Mesenteric fat pad (tissue), 1 donor: ENCODE measurements at places on chromosomes 3 and 15. TPM values are rescaled to one million over a fixed set of nuclear protein-coding genes. Genes with fewer than 3 reads are reported as not detected.

GABRR3 gene
- total RNA-seq, result not detected

DNA sequence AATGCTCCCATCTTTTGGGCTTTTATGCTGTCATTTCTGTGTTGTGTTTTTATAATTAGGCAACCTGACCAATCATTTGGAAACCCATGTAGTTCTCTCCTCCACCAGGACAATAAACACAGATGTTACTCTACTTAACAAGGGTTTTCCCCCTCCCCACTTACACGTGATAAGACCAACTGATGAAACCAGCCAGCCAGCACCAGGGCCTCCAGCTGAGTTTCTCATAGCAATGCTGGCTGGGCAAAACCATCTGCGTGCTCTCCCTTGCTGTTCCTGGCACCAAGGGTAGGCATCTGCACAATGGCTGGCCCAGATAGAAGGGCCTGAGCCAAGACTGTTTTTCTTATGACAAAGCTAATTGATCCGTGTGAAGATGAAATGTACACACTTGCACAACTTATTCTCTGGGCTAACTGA lies 310.4 kb downstream of the PLCL2 start:
- no peak for DNase-seq

NR1I2 gene
- total RNA-seq, result 0.26 TPM

GRCh38 chr3:127092368-127092767 lies 100.6 kb upstream of the PRR23E start:
- DNase-seq, result no peak

DNA sequence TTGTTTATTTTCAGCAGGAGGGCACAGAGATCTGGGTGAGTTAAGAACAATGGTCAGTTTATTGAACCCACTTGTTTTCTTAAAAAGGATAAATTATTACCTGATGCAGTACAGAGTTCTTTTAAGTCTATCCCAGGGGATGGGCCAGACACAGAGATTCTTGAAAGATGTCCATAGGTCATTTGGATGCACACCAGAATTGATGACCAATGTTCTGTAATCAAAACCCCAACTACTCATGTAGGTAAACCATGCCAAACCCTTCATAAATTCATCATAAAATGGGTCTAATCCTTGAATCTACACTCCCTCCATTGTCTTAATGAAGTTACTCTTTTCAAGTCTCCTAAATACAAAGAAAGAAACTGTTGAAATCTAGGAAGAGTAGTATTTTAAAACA lies 273.0 kb upstream of the COL8A1 start:
- no peak for DNase-seq

DNA sequence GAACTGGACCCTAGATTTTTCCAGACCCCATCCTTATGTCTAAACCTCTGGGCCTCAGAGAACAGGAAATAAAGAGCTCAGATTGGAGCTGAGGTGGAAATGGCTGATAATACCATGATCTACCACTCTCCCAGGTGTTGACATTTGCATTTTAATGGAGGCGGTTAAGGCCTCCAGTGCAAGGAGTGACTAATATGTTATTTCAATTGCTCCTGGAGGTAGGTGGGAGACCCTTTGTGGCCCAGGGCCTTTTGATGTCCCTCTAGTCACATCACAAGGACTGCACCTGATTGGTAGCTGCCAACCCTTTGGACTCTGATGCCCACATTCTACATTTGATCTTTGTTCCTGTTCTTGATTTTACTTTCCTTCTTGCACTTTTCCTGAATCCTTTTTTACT lies 9.0 kb upstream of the ADCY5 start:
- DNase-seq, result no peak

ZCWPW2 gene
- 0.51 TPM for total RNA-seq

GRCh38 chr3:178476886-178477285 lies 59.4 kb upstream of the KCNMB2 start:
- no peak for DNase-seq

- no peak for DNase-seq
These were observed 25.6 kb downstream of the LYSMD4 start for GRCh38 chr15:99707473-99708270.

- DNase-seq, result no peak
These were observed 36.1 kb upstream of the ACKR4 start for GRCh38 chr3:132561003-132561402.

SCAANT1 gene
- total RNA-seq, result not detected

CIB2 gene
- total RNA-seq, result 5.5 TPM

DNA sequence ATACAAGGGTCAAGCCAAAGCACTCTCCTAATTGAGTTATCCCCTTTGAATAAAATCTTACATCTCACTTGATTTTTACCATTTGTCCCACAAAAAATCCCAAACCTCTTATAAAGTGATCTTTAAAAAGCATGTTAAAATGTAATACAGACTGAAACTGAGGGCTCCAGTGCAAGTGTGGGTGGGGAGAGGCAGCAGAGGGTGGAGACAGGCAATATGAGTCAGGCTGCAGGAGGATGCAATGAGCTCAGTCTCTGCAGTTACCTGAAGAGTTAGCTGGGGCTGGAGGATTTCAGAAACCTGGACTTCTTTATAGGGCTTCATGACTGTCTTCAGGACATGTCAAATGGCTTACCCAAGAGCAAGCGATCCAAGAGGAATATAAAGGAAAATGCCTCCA lies 14.2 kb upstream of the COLQ start:
- DNase-seq, result no peak

PIERCE2 gene
- total RNA-seq, result 1.3 TPM

IL12A gene
- total RNA-seq, result 0.29 TPM

DNA sequence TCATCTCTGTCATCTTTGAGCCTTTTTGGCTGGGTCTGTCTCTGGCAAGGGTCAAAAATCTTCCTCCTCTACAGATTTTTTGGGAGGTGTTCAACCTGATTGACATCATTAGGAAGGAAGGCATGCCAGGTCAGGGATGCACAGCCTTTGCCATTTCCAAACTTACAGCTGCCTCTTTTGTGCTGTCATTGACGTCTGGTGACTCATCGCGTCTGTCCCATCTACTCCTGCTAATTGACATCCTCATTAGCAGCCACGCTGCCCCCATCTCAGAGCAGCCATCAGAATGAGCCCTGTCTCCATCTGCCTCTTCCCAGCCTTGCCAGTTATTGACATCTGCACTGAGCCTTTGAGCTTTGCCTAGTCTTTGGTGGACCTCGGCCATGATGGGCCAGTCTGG lies 53.0 kb downstream of the PDIA5 start:
- DNase-seq, result no peak

DNA sequence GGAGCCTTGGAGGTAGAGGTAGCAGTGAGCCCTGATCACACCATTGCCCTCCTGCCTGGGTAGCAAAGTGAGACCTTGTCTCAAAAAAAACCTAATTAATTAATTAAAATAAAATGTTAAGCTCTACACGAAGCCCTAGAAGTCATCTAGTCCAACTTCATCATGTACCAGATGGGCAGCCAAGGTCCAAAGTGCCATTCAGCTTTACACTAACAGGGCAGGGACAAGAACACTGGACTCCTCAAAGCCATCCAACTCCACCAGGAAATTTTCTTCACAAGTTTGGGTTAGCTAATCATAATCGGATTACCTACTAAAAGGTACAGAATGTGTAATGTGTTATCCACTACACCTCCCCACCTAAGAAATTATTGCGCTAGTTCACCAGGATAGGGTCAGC lies 48.8 kb downstream of the WWTR1 start:
- no peak for DNase-seq

- no peak for DNase-seq
These were observed 549 bp upstream of the SOX14 start for GRCh38 chr3:137763594-137763938.

GRCh38 chr15:74432271-74432967 lies 1.3 kb downstream of the SEMA7A start:
- DNase-seq, result no peak

- DNase-seq, result no peak
These were observed 46.6 kb upstream of the MDFIC2 start for GRCh38 chr3:70358978-70359580.

GRCh38 chr3:140285380-140285779 lies 350.4 kb downstream of the CLSTN2 start:
- no peak for DNase-seq

KBTBD13 gene
- total RNA-seq, result not detected

SERPINI2 gene
- not detected for total RNA-seq

IL17RE gene
- total RNA-seq, result 20.2 TPM

SLC28A2 gene
- total RNA-seq, result not detected

DUSP7 gene
- total RNA-seq, result 17.2 TPM

- DNase-seq, result no peak
These were observed at the start of gene DAPK2 for GRCh38 chr15:64046421-64047153. DAPK2 (minus strand) TSS chr15:64046485; CDS start chr15:64040261, 6,224 bp downstream.

- no peak for DNase-seq
These were observed 51.7 kb downstream of the PHLDB2 start for GRCh38 chr3:111910806-111911205.

DNA sequence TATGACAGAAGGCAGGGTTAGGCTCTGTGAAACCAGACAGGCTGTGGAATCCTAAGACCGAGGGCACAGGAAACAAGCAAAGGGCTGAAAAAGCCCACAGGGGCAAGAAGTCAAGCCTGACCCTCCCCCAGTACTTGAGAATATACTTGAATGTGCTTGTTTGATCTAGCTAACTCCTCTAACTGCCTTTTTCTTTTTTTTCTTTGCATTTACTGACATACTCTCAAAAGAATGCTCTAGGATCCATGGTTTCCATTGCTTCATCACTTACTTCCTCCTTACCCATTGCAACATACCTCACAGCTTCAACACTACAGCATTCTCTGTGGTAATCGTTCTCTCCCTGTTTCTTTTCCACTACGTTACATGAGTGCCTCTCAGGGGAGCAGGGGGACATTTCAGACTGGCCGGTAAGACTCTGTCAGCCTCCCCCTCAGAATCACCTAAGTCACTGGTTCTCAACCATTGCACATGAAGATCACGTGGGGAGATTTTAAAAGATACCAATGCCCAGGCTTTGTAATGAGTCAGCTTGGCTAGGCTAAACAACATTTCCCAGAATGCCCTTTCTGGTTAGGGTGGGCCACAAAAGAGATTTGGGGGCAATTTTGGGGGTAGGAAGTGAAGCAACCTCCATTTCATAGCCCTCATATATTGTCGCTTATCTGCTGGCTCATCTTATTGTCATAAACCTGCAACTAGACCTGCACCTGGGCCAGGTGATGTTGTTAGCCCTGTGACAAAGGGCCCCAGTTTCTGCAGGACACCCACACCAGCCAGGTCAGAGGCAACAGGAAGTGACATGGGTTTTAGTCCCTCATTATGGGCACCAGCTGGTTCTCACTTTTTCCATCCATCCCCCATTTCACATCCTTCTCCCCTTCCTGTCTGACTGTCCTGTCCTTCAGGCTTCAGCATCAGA lies 24.6 kb upstream of the RSL24D1 start:
- no peak for DNase-seq

DNA sequence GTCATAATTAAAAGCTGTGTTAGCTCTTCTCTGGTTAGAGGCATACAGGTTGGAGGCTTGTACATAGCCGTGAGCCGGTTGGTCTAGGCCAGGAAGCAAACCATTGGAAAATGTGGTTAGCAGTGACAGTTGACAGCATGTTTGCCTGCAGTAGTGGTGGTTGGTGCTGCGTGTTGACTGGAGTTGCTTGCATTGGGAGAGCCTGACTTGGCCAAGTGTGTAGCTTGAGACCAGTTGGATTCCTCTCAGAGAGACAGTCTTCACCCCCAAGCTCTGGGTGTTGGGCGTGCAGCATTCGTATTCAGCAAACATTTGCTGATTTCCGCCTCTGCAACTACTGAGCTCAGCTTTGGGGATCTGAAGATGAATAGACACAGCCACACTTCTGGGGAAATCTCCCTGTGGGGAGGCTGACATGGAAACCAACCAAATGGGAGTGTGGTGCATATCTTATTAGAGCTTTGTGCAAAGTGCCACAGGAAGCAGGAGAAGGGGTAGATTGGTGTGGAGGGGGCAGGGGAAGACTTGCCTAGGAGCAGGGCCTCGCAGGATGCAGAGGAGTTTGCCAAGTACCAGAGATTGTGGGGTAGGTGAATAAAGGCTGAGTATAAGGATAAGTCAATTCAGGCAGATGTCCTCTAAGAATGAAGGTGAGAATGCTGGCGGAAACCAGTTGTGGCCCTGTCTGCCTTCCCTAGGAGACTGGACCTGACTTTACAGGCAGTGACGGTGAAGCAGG lies 83.5 kb downstream of the IGF1R start:
- DNase-seq, result no peak

DNA sequence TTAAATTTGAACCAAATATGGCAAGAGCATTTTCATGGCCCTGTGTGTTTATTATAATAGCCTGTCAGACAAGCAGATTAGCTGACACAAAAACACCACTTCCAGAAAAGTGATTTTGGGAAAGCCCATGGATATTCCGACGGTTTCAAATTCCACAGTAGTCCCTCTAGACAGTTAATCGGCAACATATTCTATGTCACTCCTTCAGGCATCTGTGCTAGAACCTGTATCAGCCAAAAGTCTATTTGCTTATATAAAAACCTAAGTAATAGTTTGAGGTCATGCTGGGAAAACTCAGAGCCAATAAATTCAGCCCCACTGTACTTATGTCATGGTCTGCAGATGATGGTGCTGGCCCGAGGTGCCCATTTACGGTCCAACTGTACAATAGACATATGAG lies 110.2 kb upstream of the ARHGEF26 start:
- DNase-seq, result no peak

DNA sequence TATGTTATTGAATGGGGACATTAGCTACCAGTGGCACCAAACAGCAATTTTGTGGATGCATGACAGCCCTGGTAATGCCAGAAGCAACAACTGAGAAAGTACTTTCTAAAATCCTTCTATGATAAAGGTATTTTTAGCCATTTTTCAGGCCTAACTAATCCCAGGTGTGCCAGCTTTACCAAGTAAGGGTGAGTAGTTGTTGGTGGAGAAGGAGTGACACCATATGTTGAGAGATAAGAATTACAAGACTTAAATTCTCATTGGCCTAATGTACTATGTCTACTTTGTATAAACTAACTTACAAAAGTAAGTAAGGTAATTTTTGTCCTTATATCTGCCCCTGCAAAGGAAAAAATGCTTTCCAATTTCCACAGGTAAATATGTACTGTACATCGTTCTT lies 4.1 kb upstream of the COX17 start:
- no peak for DNase-seq

DNA sequence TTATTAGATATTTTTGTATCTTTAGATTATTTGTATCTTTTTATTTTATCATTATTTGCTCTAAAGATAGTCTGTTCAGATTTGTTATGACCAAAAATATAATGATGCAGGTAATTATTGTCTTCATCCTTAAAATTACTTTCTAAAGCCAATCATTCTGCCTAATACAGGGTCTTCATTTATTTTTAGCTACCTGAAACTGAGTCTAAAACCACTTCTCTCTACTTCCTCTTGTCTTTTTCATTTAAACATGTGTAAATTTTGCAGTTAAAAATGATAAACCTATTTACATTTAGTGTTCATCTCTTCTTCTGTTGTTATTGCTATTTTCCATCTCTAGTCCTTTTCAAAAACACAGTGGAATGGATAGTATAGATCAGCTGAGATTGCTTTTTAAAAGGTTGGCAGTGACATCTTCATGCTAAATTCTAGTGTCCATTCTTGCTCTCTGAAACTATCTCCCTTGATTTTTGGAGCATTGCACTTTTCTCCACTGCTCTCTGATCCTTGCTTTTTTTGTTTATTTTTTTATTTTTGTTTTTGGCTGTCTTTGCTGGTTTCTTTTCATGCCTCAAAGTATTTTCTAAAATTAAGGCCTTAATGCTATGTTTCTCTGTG lies 91.8 kb downstream of the UBE2E2 start:
- DNase-seq, result no peak

GRCh38 chr15:65484876-65485275 lies 32.6 kb downstream of the DPP8 start:
- DNase-seq, result no peak
